ENCODE measurements at places on chromosomes 4 and X. TPM values are rescaled to one million over a fixed set of nuclear protein-coding genes. Genes with fewer than 3 reads are reported as not detected.

- no peak overlapping the region for H3K27ac ChIP-seq
- no peak overlapping the region for H3K4me3 ChIP-seq
- H3K36me3 ChIP-seq: no peaks in the 10 kb centered on the region
- no peaks in the 10 kb centered on the region for H3K4me1 ChIP-seq
These were observed 56.8 kb upstream of the EMCN start for GRCh38 chr4:100574607-100575006.

DNA sequence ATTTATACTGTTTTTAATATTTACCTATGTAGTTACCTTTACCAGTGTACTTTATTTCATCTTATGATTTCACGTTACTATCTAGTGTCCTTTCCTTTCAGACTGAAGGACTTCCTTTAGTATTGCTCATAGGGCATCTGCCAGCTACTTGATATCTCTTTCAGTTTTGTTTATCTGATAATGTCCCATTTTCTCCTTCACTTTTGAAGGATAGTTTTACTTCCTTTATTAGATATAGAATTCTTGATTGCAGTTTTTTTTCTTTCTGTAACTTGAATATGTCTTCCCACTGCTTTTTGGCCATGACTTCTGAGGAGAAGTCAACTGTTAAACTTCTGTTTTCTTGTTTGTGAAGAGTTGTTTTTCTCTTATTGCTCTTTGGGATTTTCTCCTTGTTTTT is 69.4 kb upstream of the MAGED1 start:
- no peaks in the 10 kb centered on the region for H3K36me3 ChIP-seq
- no peak overlapping the region for H3K27ac ChIP-seq
- DNase-seq: no peak
- H3K27me3 ChIP-seq: no peaks in the 10 kb centered on the region

- no peaks in the 10 kb centered on the region for H3K36me3 ChIP-seq
- H3K27ac ChIP-seq: no peak overlapping the region
- H3K4me1 ChIP-seq: no peaks in the 10 kb centered on the region
These were observed 497.5 kb downstream of the KCNIP4 start for GRCh38 chr4:21451032-21451431.

DNA sequence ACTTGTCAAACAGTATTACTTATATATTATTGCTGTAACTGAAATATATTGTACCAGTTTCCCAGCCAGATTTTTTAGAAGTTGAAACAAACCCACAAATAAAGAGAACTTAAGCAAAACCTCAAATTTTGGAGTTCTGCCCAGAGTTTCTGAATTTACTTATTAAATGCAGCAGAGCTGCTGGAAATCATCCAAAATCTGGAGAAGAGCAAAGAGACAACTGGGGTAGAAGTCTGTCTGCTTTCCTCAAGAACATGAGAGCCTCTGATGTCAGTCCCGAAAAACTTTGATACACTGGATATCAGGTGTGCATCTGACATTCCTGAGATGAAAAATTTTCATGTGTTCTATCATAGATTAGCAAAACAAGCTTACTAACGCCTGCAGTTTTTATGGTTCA is 325.9 kb downstream of the NR3C2 start:
- H3K4me1 ChIP-seq: no peaks in the 10 kb centered on the region
- DNase-seq: no peak
- H3K27me3 ChIP-seq: no peaks in the 10 kb centered on the region
- no peak overlapping the region for H3K4me3 ChIP-seq
- no peaks in the 10 kb centered on the region for H3K36me3 ChIP-seq

GRCh38 chr4:82984459-82984858 is 26.2 kb downstream of the LIN54 start:
- DNase-seq: no peak
- H3K27me3 ChIP-seq: no peaks in the 10 kb centered on the region
- no peak overlapping the region for H3K4me3 ChIP-seq
- no peaks in the 10 kb centered on the region for H3K4me1 ChIP-seq

- H3K4me3 ChIP-seq: no peak overlapping the region
- no peak for DNase-seq
- no peak overlapping the region for H3K27ac ChIP-seq
- no peaks in the 10 kb centered on the region for H3K36me3 ChIP-seq
- H3K27me3 ChIP-seq: no peaks in the 10 kb centered on the region
These were observed 19.6 kb upstream of the CHM start for GRCh38 chrX:86066998-86067397.

- H3K36me3 ChIP-seq: no peaks in the 10 kb centered on the region
- no peak overlapping the region for H3K27ac ChIP-seq
- no peak for DNase-seq
These were observed 62.8 kb downstream of the SHISA3 start for GRCh38 chr4:42460043-42460442.

DNA sequence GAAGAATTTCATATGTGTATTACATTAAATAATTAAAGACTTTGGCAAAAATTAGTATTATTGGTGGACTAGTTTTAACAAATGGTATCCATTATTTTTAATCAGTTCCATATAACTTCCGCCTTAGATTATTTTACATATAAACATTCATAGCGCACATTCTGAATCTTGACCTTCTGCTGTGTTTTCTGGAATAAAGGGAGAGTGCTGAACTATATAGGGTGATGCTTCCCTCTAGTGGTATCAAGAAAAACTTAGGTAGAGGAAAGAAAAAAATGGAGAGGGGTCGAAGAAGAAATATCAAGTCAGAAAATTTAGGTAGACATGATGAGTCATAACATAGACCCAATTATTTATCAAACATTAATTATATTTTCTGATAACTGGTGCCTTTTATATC is 155.6 kb upstream of the PACRGL start:
- H3K4me3 ChIP-seq: no peak overlapping the region
- no peak for DNase-seq
- no peaks in the 10 kb centered on the region for H3K4me1 ChIP-seq
- H3K27ac ChIP-seq: no peak overlapping the region
- H3K27me3 ChIP-seq: no peaks in the 10 kb centered on the region
- H3K36me3 ChIP-seq: no peaks in the 10 kb centered on the region

HERC5 gene
- total RNA-seq: 1.5 TPM

RNF128 gene
- total RNA-seq: 48.7 TPM

CXCL13 gene
- total RNA-seq: 115 TPM
